ENCODE measurements at places on chromosomes 2 and 18. TPM values are rescaled to one million over a fixed set of nuclear protein-coding genes. Genes with fewer than 3 reads are reported as not detected.

GRCh38 chr2:51027442-51027841, 4.5 kb downstream of the NRXN1 start:
- DNase-seq, result peak; percentile 18

DNA sequence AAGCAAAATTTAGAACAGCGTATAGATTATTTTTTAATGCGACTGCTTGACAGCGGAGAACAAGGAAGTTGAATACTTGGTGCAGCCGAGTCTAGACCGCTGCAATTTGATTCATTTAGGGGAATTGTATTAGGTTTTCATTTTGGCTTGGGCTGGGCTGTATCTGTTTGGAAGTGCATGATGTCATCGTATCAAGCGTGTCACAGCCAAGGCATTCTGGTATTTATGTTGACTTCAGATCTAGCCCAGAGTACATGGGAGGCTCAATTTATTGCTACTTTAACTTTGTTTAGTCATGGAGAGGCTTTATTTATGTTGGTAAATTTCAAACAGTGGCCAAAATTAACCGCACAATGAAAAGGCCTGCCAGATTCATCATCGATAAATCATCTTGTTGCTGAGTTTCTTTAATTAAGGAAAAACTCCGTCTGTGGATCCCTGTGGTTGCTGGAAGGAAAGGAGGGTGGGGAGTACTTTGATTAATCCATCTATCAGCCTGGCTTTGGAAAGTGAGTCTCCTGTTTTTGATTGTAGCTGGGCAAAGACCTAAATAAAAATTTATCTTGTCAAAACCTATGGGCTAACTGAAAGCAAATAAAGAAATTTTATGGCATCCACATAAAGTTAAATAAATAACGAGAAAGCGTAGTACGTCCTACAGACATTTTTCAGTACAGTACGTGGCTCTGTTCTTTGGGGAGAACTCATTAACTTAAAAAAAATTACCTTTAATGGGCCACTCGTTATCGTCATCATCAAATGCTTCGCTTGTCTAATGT, 230.4 kb upstream of the SPRED2 start:
- DNase-seq, result no peak

GRCh38 chr2:43764086-43764705, 9.6 kb upstream of the DYNC2LI1 start:
- no peak for DNase-seq

- DNase-seq, result no peak
These were observed 141.0 kb downstream of the RPIA start for GRCh38 chr2:88832311-88832991.

Gene MC4R
- not detected for total RNA-seq

DNA sequence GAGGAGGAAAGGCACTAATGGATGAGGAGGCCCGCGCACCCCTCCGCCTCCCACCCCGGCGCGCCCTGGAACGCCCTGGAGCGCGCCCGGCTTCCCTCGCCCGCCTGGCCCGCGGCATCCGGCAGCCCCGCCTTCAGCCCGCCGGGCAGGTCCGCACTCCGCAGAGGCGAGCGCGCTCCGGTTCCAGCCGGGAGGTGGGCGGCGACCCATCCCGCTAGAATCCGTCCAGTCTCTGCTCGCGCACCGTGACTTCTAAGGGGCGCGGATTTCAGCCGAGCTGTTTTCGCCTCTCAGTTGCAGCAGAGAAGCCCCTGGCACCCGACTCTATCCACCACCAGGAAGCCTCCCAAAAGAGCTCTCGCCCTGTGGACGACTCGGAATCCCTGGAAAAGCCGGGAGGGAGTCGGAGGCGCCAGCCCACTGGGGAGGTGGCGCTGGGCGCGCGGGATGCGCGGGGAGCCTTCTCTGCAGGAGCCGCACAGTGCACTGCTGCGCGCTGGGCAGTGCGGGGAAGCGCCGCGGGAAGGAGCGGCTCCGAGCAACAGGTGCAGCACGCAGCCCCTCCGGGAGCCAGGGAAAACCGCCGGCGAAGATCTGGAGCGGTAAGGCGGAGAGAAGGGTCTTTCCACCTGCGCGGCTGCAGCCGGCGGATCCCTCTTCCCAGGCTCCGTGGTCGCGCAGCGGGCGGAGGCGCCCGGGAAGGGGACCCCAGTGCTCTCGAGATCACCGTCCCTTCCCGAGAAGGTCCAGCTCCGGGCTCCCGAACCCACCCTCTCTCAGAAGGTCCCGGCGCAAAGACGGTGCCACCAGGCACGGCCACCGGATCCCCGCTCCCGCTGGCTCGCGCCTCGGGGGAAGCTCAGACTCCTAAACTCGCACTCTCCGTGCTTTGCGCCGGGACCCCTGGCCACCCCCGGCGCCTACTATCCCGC, at the start of gene GALR1:
Gene GALR1 (plus strand): TSS at position 280 of the 932 bp plus-strand sequence. CDS start 701 bp downstream, outside the sequence.
- DNase-seq, result no peak

DNA sequence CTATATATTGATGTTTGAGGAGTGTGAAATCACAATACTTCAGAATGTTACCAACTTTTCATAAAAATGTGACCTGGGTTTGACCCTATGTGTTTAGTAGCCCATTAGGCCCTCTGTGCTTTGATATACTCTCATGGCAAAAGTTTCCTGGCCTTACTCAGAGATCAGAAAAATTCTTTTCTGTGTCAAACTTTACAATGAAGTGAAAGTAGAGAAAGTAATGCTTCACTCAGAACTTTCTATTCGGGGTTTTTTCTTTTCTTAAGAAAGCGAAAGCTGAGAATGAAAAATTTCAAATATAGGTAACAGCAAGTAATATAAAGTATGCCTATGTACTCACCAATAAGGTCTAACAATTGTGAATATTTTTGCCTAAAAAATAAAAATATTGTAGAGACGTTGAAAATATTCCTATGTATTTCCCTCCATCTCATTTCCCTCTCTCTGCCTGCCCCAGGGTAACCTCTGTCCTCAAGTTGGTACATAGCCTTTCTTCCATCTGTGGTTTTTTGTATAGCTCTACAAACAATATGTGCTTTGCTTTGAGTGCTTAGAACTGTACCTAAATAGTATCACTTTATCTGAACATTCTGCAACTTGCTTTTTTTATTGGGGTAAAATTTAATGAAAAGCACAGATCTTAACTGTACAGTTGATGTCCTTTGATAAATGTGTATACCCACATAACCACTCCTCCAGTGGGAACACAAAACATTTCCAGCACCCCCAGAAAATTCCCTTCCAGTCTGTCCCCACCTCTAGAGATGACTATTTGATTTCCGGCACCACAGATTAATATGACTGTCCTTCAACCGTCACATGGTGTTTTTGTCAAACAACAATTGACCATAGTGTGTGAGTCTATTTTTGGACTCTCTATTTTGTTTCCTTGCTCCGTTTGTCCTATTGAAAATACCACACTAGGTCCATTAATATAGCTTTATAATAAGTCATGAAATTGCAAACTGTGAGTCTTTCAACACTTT, 10.3 kb upstream of the ACKR3 start:
- no peak for DNase-seq

DNA sequence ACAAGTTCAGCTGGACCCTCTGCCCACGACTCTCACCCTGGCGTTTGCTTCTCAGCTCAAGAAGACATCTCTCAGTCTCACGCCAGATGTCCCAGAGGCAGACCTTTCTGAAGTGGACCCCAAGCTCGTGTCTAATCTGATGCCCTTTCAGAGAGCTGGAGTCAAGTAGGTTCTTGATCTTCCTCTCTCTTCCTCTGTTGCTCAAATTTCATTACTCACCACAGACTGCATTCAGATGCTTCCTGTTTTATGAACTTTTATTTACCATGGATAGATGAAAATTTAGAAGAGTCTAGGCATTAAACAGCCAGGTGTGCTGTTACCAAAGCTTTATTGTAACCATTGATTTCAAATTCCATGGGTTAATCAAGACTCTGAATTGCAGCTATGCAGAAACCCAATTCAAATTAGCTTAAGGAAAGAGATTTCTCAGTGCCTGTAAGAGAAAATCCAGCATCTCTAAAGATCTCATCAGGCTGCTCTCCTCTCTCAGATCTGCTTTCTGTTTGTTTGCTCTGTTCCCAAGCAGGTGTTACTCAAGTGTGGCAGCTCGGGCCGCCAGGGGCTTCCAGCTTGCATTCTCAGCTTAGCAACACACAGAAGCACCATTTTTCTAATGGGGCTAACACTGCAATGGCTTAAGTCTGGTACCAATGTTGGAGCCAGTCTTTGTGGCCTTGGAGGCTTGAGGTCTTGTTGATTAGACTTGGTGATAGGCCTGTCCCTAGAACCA, 16.5 kb downstream of the SMARCAL1 start:
- DNase-seq, result no peak

DNA sequence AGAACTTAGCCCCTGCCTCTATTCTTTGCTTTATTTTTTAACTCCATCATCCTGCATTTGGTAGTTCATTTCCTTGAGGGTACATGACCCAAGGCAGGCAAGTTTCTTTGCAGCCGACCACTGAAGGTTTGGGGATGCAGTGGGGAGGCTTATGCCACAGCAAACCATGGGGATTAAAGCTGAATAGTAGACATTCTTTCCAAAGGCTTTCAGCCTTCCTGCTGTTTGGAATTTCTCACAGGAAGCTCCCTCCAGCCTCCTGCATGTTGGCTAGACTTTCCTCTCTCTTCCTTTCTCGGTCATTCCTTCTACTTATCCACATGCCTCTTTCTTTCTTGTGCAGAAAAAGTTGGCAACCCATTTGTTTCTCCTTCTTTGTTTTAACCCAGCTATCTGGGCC, 77.3 kb downstream of the SOCS6 start:
- DNase-seq, result no peak

Gene ANKRD44
- 14.5 TPM for total RNA-seq

Measured in testis (tissue), 5 donors.